ENCODE measurements at places on chromosomes 1 and 21. TPM values are rescaled to one million over a fixed set of nuclear protein-coding genes. Genes with fewer than 3 reads are reported as not detected.

GRCh38 chr21:43879348-43880110, 14.5 kb downstream of the AGPAT3 start:
- no peak for DNase-seq

DNA sequence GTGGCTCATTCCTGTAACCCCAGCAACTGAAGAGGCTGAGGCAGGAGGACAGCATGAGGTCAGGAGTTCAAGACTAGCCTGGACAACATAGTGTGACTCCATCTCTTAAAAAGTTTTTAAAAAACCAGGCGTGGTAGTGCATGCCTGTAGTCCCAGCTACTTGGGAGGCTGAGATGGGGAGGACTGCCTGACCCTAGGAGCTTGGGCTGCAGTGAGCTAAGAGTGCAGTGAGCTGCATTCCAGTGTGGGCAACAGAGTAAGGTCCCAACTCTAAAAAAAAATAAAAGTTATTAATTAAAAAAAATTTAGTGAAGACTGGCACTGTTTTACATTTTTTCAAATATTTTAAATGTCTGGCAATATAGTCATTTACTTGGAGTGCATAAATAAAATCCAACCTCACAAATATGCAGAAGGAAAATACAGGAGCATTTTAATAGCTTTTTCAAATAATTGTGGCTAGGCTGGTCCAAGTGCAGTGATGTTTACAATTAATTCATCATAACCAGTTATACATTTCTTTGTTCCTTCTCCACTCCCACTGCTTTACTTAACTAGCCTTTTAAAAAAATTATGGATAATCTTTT, 10.8 kb downstream of the ZBTB8OS start:
- DNase-seq: no peak

Gene MYBPH
- total RNA-seq: not detected

GRCh38 chr1:23562137-23562876, 3.0 kb upstream of the ID3 start:
- DNase-seq: no peak

Gene CLCA4
- 0.05 TPM for total RNA-seq

Gene SV2A
- 4.8 TPM for total RNA-seq

Data from activated T-cell treated with anti-CD3 and anti-CD28 coated beads, Interleukin-2, amount 50 U/mL, for 4 hours (primary cell).